Cortex of kidney (tissue), 1 donor: ENCODE measurements at places on chromosomes 7 and 10.

- no peak for DNase-seq
These were observed 67.0 kb upstream of the ATRNL1 start for GRCh38 chr10:115026056-115026745.

DNA sequence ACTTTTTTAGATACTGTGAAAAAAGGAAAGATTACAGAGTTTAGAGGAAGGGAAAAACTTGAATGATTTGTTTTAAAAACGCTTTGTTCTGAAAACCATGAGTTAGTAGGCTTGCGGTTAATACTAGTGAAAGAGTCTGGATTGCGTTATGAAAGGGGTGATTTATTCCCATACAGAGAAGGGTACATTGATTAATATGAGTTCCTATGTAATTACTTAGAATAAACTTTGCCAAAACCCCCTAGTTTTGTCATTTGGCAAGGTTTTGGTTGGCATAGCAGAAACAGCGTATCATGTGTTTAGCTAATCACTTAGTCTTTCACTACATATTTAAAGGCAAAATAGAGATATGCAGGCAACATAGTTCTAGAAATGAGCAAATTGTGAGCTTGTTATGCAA is 91.2 kb upstream of the POT1 start:
- no peak for DNase-seq

DNA sequence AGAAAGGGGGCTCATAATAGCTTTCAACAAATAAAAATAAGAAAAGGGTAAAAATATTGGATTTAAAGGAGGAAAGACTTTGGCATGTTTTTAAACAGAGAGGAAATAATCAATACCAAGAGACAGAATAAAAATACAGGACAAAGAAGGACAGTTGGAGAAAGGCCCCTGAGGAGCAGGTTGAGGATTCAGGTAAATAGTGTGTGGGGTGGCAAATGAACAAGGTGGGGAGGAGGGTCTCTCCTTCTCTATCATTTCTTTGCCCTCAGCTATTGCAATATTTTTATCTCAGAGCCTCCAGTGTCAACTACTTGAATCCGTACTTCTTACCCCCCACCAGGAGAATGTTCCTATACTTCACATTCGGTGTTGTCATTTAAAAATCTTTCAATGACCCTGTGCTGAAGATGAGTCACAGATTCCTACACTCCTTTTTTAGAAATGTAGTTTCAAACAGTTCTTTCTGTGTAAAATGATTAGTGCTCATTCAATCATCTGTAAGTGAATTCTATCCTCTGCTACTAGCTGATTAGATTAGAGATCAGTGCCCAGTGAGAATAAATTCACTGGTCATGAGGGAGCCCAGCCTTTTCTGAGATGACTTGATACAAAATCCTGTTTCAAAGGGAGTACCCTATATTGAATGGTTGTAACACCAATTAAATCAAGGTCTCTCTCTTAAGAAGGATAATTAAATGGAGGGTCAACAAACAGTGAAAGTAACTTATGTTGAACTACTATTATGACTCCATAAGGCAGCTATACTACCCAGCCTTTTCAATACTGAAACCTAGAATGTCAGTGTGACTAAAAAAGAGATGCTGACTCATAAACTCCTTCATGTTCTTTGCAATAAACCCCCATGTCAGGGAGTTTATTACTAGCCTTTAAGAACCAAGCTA is 50.4 kb upstream of the WNT16 start:
- no peak for DNase-seq

DNA sequence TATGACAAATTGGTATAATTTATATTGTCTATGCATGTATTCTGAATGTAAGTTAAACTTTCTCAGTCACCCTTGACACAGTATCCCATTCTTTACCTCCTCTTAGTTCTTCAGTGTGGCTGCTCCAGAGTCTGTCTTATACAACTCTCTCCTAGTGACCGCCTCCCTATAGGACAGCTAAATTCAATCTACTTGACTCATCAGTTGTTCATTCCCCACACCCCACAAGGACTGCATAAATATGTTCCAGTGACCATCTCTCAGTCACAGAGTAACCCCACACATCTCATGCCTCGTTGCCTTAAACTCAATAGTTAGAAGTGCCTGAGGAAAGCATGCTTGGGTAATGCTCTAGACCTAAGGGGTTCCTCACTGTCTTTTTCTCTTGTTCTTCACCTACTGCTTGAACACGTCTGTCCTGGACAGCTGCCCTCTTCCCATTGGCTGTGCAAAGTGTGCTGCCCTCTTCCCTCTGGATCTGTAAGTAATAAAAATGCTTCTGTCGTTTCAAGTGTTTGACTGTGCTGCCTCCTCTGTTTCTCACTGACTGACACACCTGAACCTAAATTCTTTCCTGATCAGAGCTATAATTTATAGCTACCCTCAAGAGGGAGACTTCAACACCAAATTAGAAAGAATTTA is 494.6 kb upstream of the GRM3 start:
- DNase-seq: no peak

GRCh38 chr7:44884621-44885393 is 523 bp downstream of the PURB start:
- no peak for DNase-seq

- DNase-seq: no peak
These were observed 36.3 kb upstream of the EXOC6 start for GRCh38 chr10:92811986-92812385.

- no peak for DNase-seq
These were observed 212.1 kb downstream of the MACC1 start for GRCh38 chr7:20005081-20005480.

GRCh38 chr10:6406220-6407033 is 173.6 kb downstream of the PRKCQ start:
- no peak for DNase-seq

GRCh38 chr10:47286591-47287315 is 13.2 kb upstream of the GDF10 start:
- DNase-seq: no peak

GRCh38 chr7:83347945-83348444 is 185.3 kb upstream of the PCLO start:
- DNase-seq: no peak

- DNase-seq: no peak
These were observed 832 bp downstream of the XRCC2 start for GRCh38 chr7:152674860-152675758.

- DNase-seq: no peak
These were observed 376.9 kb upstream of the LRGUK start for GRCh38 chr7:133750287-133750686.

DNA sequence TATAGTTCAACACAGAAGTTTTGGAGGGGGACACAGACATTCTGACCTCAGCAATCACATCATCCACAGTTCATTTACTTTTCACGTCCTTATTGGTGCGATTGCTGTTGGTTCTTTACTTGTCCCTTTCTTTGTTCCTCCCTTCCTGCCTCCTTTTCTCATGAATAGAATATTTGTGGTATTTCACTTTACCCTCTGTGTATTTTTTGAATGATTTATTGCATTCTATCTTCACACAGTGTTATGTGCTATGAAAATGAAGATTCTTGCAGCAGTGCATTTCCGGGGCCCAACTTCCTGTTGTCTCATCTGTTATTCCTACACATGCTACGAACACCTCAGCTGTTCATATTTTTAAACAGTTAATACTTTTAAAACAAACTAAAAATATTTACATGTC is 179.6 kb downstream of the ZMYND11 start:
- DNase-seq: no peak

- no peak for DNase-seq
These were observed 3.7 kb upstream of the SLC25A28 start for GRCh38 chr10:99623919-99624318.

DNA sequence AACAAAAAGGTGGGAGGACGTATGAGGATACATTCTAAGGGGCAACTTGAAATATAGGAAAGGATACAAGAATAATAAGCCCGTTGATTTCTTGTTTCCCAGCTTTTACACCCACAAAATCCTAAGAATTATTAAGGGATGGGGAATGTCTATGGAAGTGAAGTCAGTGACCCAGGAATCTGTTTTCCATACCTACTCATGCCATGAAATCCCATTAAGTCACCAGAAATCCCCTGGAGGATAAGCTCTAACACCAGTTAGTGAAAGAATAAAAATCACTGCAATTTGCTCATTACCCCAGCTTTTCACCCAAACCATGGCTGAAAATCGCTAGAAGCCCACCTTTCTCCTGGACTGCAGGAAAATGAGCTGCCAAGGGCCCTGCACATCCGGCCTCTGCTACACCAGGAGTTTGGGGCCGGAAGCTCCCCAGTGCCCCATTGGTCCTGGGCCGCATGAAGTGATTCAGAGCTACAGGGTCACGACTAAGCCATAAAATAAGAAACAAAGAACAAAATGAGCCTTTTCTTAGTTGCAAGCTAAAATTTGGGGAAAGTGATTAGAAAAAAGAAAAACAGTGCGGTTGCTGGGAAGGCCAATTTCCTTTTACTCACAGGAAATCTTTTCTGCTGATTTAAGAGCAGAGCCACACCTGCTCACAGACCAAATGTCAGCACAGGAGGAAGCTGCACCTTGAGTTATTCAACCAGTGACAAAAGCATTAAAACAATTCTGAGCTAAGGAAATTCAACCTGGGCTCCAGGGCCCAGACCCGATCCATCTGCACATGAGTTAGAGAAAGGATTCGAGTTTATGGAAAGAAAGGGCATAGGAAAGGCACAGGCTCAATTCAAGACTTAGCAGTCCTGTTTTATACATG is 40.3 kb downstream of the HIPK2 start:
- no peak for DNase-seq

- no peak for DNase-seq
These were observed 448 bp upstream of the GOLGA7B start for GRCh38 chr10:97849103-97849686.

DNA sequence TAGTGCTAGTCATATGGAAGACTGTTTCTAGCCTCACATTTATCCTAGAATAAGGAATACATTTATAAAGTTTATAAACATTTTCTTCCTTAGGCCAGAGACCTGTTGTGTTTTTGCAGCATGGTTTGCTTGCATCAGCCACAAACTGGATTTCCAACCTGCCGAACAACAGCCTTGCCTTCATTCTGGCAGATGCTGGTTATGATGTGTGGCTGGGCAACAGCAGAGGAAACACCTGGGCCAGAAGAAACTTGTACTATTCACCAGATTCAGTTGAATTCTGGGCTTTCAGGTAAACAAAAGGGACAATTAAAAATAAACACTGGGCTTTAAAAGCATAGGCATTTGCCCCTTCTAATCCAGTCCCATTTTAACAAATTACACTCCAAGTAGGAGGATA is 4.2 kb downstream of the LIPF start:
- no peak for DNase-seq

DNA sequence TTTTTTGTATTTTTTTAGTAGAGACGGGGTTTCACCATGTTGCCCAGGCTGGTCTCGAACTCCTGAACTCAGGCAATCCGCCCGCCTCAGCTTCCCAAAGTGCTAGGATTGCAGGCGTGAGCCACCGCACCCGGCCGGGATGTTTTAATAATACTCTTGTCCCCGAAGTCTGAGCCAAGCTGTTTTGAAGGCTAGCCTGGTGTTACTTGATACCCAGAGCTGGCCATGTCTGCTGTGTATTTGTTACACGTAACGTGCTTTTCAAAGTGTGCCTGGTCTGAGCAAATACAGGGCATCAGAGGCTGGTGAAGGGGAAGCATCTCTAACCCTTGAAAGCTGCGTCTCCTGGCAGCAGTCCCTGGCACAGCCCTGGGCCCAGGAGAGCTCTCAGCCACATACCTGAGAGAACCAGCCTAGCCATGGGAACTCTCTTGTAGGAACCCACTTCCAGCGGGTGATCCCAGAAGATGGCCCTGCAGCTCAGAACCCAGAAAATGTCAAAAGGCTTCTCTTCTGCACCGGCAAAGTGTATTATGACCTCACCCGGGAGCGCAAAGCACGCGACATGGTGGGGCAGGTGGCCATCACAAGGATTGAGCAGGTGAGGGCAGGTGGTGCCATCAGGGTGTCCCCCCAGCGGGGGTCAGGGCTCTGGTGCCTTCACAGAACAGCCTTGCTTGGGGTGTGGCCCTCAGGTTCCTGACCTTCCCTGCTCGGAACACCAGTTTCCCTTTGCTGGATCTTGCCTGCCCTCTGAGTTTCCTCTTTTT is 41.7 kb upstream of the ZMIZ2 start:
- DNase-seq: no peak

- no peak for DNase-seq
These were observed 59.6 kb downstream of the PRKAG2 start for GRCh38 chr7:151817315-151817690.

DNA sequence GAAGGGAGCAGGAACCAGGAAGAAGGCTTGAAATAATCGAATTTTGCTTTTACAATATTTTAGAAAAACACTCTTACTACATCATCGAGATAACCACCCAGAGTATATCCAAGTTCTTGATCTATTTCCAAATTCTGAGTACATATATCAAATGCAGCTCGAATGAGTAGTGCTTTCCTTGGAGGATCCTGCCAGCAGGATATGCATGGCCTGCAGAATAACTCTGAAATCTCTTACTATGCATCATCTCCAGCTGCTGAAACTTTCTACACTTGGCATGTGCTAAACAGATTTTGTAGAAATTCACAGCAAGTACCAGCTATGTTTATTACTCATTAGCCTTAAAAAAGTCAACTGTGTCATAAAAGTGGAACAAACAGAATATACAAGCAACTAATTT is 44.0 kb upstream of the ANK3 start:
- DNase-seq: no peak

DNA sequence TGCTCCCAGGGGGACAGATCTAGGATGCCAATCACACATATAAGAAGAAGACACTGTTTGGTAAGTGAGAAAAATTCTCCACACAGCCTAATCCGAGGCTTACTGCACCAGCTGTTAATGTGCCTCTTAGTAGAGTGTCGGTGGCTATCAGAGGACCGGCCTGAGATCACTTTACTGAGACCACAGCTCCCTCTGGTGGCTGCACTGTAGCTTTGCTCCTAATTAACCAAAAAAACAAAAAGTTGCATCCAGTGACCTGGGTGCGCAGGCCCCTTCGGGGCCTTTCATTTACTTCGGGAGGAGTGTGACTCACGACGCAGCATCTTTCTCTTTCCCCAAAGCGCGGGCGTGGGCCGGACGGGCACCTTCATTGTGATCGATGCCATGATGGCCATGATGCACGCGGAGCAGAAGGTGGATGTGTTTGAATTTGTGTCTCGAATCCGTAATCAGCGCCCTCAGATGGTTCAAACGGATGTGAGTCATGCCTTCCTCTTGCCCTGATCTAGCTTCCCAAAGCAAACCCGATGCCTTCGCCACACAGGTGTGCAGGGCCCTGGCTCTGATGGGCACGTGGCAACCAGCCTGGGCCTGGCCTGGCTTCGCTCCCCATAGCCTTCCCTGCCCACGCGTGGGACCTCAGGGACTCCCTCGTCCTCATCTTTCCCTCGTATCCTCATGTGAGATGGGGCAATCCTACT is 56.7 kb downstream of the MKI67 start:
- DNase-seq: no peak

DNA sequence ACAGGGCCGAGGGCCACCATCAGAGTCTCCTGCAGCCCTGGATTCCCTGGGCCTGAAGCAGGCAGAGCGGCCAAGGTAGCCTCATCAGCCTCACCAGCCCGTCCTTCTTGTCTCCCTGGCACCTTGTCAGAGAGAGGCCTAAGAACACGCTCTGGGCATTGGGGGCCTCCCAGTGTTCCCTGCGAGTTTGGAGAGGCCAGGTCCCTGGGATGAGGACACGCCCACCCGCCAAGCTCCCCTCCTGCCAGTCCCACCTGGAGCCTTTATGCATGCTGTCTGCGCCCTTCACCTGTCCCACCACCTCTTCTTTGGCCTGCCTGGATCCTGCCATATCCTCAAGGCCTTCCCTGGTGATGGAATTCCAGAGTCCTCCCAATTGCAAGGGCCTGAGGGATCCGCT is 69.2 kb downstream of the LHPP start:
- DNase-seq: no peak
